ENCODE measurements at places on chromosomes 1 and 21.

DNA sequence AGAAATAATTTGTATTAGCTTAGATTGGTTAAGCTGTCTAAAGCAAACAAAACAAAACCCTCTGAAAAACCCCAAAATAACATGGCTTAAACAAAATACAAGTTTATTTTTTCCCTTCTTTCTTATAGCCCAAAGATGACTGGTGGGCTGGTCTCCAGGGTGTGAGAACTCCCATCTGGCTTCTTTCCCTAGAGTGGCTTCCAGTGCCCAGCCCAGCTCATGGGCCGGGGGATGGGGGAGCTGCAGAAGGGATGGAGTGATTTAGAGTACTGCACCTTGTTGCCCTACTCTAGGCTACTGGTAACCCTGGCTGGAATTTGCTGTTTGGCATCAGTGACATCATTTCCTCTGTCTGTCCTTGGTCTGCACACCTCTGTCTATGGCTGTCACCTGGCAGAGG, 223.0 kb downstream of the PBX1 start:
- DNase-seq: no peak

GRCh38 chr1:107992347-107992746, 27.4 kb upstream of the VAV3 start:
- DNase-seq: no peak

- DNase-seq: no peak
Measured at GRCh38 chr1:8006037-8006963, 19.8 kb downstream of the ERRFI1 start.

DNA sequence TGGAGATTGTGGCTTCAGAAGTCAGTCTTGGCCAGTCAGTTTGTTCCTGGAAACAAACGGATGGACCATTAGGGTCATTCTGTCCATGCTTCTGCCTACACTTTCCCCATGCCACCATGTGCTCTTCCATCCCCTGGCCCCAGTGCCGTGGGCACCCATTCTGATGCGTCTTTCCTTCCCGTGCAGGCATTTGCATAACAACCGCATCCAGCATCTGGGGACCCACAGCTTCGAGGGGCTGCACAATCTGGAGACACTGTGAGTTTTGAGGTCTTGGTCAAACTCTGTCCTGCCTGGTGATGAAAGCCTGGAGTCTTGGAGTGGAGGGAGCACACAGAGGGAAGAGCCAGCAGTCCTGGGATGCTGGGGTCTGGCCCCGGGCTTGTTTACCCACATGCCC, 61.1 kb downstream of the UBE2T start:
- DNase-seq: no peak

DNA sequence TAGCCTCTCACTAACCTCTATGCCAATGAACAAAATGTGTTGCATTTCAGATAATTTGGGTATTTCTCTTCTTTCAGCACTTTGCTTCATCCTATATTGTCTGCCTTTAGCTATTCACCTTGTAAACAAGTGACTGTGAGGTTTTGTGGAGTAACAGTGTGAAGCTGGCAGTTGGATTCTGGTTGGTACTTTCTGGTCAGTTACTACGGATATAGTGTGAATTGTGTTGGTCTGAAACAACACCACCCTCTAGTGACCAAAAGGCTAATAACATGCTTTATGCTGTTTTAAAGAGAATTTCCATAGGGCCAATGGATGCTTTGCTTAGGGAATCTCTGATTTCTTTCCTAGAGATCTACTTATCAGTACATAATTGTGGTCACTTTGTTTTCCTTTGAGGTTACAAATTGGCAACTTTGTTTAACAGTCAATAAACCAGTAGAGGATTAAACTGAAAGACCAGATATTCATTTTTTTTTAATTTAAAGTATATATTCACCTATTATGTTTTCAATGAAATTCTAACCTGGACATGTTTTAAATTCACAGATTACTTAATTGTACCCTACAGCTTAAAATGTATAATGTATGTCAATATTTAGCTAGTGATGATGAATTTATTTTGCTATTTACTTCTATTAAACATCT, 2.5 kb upstream of the PTGER3 start:
- DNase-seq: no peak

- DNase-seq: no peak
Measured at GRCh38 chr1:219621047-219621786, 8.3 kb upstream of the ZC3H11B start.

GRCh38 chr1:51963592-51964308, 26.8 kb downstream of the RAB3B start:
- no peak for DNase-seq

GRCh38 chr21:45863751-45864150, 117.8 kb upstream of the COL6A1 start:
- no peak for DNase-seq

Measured in stimulated activated CD8-positive, alpha-beta memory T cell treated with anti-CD3 and anti-CD28 coated beads, Interleukin-4, amount 100 ng/mL, for 4 hours (primary cell).